Cerebellum (tissue), 4 donors: ENCODE measurements at places on chromosomes 2 and 18. TPM values are rescaled to one million over a fixed set of nuclear protein-coding genes. Genes with fewer than 3 reads are reported as not detected.

The CNGA3 gene
- total RNA-seq = 3.0 TPM

- no peak for DNase-seq
Observed at GRCh38 chr18:34710934-34711333, 836 bp downstream of the DTNA start.

DNA sequence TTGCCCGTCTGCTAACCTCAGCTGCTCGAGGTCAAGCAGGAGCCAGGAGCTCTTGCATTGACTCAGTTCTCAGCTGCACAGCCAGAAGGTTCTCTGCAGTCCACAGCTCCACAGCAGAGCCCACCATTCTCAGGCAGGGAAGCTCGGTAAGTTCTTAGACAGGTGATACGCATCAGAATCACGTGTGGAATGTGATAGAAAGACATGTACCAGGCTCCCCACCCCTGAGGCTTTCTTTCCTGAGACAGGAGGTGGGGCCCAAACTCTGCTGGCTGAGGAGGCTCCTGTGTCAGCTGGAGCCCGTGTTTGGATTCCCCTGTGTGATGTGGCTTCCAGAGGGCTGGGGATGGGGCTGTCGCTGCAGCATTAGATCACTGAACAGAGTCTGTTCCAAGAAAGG, 28.0 kb downstream of the DIPK1C start:
- DNase-seq = no peak

The CFC1 gene
- total RNA-seq = 1.3 TPM

- no peak for DNase-seq
Observed at GRCh38 chr2:138237667-138238384, 263.7 kb upstream of the SPOPL start.

The CD8B2 gene
- not detected for total RNA-seq

GRCh38 chr2:222731201-222731621, 59.8 kb downstream of the MOGAT1 start:
- no peak for DNase-seq

GRCh38 chr2:52659546-52659945, 1108.1 kb upstream of the CHAC2 start:
- DNase-seq = no peak

The ALK gene
- 6.4 TPM for total RNA-seq

GRCh38 chr2:166632616-166633015, 138.6 kb upstream of the SCN7A start:
- no peak for DNase-seq

DNA sequence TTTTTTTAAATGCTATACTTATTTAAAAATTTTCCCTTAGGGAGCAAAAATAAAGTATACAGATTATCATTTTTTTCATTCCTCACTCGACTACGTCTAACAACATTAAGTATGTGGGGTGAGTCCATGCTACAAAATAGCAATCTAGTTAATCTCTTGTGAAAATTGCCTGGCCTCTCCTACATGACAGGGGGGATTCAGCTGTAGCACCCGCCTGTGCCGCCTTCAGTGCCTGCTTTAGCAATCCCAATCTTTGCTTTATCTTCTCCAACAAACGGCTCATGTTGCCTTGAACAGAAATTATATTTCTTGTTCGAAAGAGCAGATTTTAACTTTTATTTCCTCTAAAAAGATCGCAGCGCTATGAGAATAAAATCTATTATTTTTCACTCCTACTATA, 2.4 kb upstream of the SOX11 start:
- DNase-seq = no peak

DNA sequence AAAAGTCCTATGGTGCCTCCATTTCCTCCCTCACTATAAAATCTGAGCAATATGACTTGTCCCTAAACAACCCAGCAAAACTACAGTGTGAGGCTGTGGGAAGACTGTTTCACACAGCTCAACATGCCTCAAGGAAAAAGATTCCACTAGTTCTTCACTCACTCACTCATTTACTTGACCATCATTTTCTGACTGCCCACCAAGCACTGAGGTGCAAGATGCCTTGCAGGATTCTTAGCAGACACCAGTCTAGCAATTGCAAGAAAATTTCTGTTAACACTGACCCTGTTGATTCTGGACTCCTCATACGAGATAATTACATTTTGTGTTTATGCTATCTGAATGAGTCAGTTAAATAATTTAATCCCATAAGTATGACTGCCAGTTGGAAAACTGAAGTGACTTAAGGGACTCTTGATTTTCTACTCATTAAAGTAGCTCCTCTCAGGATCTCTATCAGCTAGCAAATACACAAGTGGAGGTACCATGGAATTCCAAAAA, 51.9 kb upstream of the PCBP1 start:
- no peak for DNase-seq

- DNase-seq = no peak
Observed at GRCh38 chr2:20136149-20136548, 84.7 kb upstream of the LAPTM4A start.

The THSD7B gene
- 47.1 TPM for total RNA-seq

DNA sequence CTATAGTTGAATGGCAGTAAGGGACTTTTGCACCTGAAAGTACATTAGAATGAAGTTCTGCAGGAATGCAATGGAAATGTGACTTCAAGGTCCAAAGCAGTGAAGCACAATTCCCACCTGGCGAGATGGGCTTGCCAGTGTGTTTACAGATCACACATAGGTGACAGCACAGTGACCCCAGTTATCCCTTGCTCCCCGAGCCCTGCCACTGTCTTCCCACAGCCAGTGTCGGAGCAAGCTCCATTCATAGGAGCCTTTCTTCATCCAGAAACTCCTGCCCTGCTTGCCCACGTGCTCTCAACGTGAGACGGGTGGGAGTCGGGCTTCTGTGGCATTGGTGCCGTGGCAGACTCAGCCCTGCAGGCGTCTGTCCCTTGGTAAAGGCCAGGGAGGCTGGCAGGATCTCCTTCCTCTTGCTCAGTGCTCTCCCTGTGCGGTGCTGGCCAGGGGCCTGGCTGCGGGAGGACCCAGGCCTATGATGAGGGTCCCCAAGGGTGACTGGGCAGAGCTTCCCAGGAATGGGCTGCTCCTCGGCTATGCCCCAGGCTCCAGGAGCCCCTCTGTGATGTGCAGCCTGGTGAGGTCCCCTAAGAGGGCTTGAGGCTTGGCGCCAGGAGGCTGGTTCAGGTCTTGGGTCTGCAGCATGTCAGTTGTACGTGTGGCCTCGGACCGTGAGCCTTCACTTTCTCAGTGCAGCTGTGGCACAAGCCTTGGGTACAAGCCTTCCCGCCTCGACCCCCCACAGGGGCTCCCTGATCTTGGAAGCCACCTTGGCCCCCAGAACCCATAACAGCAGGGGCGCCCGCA, 40.2 kb downstream of the SNED1 start:
- DNase-seq = no peak

- DNase-seq = no peak
Observed at GRCh38 chr18:50281972-50282520, 723 bp upstream of the MBD1 start.

DNA sequence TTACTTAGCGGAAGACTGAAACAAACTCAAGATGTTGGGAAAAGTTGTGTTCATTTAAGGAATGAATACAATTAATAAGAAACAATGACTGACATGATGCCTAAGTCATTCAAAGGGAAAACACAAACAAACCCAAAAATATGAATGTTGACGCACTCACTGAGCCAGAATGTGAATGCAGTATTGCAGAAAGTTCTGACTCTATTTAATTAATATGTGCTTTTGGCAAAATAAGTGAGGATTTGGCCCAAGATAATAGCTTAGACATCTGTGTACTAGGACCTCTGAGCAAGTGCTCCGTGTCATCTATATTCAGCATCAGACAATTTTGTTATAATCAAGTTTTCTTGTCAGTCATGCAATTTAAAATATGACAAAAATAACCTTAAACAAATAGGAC, 1138.8 kb upstream of the NXPH2 start:
- DNase-seq = no peak

DNA sequence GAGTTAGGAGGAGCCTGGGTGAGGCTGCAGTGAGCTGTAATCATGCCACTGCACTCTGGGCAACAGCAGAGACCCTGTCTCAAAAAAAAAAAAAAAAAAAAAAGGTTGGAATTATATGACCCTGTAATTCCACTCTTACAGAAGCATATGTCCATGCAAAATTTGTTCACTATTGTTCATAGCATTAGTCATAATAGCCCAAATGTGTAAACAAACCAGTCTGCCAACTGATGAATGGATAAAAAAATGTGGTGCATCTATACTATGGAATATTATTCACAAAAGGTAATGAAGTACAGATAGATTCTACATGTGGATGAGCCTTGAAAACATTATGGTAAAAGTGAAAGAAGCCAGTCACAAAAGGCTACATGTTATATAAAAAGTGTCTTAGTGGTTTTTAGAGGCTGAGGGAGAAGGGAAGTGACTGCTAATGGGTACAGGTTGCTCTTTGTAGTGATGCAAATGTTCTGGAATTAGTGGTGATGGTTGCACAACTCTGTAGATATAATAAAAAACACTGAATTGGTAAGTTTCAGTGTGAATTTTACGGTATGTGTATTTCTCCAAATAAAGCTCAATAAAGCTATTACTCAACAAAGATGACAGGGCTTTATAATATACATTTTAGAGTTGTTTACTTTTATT, 9.4 kb downstream of the COA5 start:
- DNase-seq = no peak

The ORMDL1 gene
- total RNA-seq = 59.0 TPM

GRCh38 chr2:134865067-134865787, 26.8 kb downstream of the ACMSD start:
- no peak for DNase-seq

GRCh38 chr2:70580352-70580751, 26.7 kb upstream of the TGFA start:
- no peak for DNase-seq

DNA sequence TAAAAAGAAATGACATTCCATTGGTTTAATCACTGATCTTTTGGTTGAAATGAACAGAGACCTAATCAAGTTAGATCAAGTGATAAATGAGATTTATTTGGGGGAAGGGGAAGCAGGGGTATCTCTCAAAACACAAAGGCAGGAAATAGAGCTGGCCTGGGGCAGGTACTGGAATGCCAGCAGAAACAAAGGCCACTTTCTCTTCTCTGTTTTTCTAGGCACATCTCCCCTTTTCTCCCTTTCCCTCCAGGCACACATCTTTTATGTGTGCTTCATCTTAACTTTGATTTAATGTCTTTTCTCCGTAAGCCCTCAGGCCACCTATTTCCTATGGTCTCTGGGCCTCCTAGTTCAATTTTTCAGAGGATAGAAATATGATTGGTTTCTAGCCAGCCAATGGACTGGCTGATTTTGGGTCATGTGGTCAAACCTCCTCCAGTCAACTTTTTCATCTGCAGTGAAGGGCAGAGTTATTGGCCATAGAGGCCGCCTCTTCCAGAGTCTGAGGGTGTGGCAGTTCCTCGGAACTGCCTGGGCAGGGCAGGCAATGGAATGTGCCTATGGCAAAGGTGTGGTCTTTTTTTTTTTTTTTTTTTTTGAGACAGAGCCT, 58.9 kb upstream of the FAM136A start:
- no peak for DNase-seq

The SULT1C4 gene
- total RNA-seq = 20.7 TPM

GRCh38 chr2:216546241-216546640, 47.6 kb downstream of the RPL37A start:
- DNase-seq = no peak

DNA sequence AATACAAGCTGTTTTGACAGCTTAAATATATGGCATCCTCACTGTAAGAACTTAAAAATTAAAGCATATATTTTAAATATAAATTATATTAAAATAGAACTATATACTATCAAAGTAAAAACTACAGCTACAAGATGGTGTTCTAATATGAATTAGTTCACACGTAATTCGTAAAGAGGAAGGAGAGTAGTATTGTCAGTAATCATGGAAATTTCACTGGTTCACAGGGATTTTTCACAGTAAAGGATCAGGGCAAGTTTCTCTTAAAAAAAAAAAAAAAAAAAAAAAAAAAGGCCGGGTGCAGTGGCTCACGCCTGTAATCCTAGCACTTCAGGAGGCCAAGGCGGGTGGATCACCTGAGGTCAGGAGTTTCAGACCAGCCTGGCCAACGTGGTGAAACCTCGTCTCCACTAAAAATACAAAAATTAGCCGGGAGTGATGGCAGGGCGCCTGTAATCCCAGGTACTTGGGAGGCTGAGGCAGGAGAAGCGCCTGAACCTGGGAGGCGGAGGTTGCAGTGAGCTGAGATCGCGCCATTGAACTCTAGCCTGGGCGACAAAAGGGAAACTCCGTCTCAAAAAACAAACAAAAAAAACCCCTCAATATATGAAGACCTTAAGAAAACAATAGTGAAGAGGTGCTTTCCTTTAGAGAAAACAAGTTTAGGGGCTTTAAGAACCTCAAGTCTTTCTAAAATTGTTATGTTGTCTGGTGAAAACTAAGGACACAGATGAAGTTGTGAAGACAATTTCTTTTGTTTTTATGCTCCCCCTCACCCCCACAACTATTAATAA, 32.5 kb downstream of the PNO1 start:
- no peak for DNase-seq

GRCh38 chr2:129936334-129936934, 43.0 kb upstream of the RAB6C start:
- peak; percentile 17 for DNase-seq

The MRPL30 gene
- total RNA-seq = 37.4 TPM

The GCG gene
- not detected for total RNA-seq

DNA sequence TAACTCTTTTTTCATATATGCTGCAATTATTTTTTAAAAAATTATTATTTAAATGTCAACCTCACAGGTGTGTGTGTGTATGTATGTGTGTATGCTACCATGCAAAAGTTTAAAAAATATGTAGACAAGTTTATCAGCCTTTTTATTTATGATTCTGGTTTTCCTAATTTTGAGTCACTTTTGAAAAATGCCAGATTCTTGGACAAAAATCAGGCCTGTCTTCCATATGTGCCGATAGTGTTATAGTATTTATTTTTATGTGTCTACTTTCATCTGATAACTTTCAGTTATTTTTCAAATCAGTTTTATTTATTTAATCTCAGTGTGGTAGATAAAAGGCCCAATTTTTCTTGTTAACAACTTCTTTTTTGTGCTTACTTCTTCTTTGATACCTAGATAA, 176.2 kb downstream of the RDH14 start:
- DNase-seq = no peak

The ABCG5 gene
- total RNA-seq = not detected

The CCDC102B gene
- total RNA-seq = 45.8 TPM

- DNase-seq = no peak
Observed at GRCh38 chr2:236847538-236848263, 238.0 kb upstream of the COPS8 start.

The SERPINB10 gene
- not detected for total RNA-seq

GRCh38 chr2:105313877-105314276, 15.7 kb downstream of the TGFBRAP1 start:
- no peak for DNase-seq

GRCh38 chr2:170950221-170950761, 21.2 kb downstream of the GORASP2 start:
- no peak for DNase-seq

GRCh38 chr2:233794128-233794658, 16.1 kb downstream of the MROH2A start:
- DNase-seq = no peak

The RBM44 gene
- total RNA-seq = 2.2 TPM

The KCNF1 gene
- total RNA-seq = 5.6 TPM

The PSD4 gene
- total RNA-seq = 4.0 TPM
